ENCODE measurements at places on chromosomes 7 and 10.

GRCh38 chr10:68077026-68077425 lies 1.9 kb upstream of the HERC4 start:
- no peak for DNase-seq

- DNase-seq, result no peak
Measured at GRCh38 chr7:10930551-10930950, 43.1 kb upstream of the PHF14 start.

DNA sequence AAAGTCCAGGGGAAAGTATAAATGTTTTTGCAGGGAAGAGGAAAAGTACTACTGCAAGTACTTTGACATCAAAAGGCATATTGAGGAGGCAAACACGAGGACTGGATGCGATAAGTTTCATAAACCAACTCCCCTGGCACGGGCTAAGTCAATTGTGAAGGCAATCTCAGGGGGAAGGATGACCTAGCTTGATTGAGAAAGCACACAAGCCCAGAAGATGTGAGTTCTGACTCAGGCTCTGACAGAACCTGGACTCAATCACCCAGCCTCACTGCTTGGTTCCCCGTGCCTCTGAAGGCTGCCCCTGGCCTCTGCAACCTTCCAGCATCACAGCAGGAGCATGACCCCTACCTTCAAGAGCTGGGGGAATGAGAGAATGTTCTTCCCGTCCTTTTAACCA lies 93.2 kb upstream of the ZNF438 start:
- no peak for DNase-seq

DNA sequence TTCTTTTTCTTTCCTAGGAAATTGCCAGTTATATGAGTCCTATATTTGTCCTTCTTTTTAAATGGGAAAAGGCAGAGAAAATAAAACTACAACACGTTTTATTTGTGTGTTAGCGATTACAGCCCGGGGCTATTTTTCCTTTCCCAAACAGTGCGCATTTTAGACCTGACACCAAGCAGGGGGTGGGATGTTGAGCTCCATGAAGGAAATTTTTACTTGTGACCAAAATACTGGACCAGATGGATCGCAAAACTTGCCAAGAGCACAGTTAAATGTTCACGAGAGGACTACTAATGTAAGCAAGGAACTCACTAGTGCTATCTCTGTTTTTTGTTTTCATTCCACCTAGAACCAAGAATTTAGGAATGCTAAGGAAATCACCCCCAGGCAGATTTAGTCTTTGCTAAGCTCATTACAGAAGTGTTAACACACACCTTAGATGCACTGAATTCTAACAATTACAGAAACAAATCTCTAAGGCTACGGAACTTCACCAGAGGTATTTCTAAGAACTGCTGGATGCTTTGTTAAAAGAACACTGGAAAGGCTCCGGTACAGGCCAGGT lies 114.8 kb downstream of the JAZF1 start:
- peak; percentile 86 for DNase-seq

DNA sequence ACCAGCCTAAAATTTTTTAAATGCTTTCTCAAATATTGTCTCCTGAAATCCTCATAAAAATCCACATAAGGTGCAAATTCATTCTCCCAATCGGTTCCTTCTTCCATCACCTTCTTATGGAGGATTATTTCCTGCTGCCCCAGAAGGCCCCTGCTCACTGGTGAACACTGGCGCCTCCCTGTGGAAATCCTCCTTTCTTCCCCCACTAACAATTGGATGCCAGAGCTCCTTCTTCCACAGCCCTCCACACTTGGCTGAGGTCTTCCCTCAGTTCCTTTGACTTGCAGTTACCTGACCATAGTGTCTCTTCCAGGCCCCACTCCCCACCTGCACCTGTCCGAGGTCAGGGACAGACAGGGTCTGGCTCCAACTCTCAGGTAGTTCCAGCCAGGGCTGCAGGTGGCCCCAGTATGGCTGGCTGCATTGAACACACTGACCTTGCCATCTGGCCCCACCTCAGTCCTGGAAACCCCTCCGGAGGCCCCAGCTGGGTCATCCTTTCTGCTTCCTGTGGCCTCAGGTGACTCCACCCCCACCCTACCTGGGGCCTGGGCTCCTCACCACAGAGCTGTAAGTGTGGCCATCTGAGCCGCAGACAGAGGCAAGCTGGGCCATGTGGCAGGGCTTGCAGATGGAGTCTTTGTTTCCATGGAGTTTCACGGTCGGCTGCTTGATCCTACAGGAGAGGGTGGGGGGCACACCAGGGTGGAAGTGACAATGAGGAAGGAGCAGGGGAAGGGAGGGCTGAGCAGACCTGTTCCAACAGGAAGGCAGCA lies 18.4 kb downstream of the SPOCK2 start:
- no peak for DNase-seq

GRCh38 chr7:110534241-110534931 lies 556.5 kb upstream of the LRRN3 start:
- DNase-seq, result no peak

- no peak for DNase-seq
Measured at GRCh38 chr7:66189695-66190503, 15.2 kb upstream of the TPST1 start.

DNA sequence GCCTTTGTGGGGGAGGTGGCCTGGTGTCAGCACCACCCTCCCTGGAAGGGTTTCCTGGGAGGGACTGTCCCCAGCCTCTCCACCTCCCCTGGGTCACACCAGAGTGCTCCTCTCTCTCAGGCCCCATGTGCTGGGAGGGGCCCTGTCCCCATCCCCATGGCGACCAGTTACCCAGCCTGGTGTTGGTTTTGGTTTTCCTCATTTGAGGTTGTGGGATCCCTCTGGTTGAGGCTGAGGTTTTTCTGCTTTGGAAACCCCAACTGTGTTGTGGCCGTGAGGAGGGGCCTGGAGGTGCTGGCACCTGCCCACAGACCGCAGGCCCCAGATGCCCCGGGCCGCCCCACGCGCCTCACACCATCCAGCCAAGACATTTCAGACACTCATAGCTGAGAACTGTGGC lies 106.3 kb downstream of the GRK5 start:
- DNase-seq, result no peak

DNA sequence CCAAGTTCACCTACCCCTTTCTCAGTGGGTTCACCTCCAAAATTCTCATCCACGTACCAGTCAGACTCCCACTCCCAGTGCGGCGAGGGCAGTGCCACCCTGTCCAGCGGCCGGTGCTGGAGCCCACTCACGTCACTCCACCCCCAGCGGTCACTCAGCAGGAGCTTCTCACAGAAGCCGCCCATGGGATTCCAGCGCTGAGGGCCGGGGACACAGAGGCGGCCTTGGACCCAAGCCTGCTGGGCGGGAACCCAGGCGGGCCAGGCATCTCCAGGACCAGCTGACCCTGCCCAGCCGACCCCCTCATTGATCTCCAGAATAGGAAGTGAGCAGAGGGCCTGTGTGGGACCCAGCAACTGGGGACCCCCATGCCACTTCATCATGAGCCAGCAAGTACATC lies 7.2 kb downstream of the TECPR1 start:
- no peak for DNase-seq

- DNase-seq, result peak; percentile 40
Measured at GRCh38 chr10:10432296-10433035, 585.2 kb upstream of the CELF2 start.

All from forelimb muscle (tissue), 1 donor.